ENCODE measurements at places on chromosomes 7 and 10.

DNA sequence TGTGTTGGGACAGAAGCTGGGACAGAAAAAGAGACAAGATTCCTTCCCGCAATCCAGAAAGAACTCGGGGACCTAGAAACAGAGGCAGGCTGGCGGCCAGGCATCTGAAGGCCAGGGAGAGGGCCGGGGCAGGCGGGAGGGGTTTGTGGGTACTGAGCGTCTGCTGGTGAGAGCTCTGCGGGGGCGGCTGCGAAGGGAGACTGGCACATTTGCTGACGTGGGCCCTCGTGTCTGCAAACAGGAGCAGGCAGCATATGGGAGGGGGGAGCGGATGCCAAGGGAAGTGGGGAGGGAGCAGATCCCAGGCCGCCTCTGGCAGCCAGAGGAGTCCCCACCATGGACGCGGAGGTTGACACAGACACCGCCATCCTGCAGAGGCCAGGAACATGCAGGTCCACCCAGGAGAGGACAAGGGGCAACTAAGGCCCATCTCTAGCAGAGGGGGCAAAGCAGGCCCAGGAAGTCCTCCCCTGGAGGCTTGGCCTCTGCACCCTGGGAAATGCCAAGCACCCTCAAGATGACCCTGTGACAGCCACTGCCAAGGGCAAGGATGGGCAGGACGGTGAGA is 32.2 kb downstream of the KCNH2 start:
- no peak for DNase-seq

GRCh38 chr10:119299531-119299930 is 92.2 kb downstream of the GRK5 start:
- no peak for DNase-seq

DNA sequence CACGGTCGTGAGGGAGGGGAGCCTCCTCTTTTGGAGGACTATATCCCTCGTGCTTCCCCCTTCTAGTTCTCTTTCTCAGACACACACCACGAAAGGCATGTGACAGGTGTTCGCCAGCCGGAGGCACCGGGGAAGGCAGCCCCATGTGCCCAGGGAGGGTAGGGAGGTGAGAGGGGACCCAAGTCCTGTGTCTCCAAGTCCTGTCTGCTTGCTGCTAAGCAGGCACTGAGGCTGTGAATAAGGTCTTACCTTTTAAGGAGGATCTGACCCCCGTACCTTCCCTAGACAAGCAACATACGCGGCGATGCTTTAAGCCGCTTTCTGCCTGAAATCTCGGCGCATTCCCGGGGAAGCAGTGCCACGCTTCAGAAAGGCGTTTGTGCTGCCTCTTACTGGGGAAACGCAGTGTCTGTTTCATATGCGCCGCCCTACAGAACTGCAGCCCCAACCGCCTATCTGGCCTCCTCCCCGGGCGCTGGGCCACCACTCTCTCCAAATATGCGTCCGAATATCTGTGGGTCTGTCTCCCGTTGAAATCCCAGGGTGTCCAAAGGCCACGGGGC is 770 bp downstream of the PLXNA4 start:
- peak; percentile 16 for DNase-seq

DNA sequence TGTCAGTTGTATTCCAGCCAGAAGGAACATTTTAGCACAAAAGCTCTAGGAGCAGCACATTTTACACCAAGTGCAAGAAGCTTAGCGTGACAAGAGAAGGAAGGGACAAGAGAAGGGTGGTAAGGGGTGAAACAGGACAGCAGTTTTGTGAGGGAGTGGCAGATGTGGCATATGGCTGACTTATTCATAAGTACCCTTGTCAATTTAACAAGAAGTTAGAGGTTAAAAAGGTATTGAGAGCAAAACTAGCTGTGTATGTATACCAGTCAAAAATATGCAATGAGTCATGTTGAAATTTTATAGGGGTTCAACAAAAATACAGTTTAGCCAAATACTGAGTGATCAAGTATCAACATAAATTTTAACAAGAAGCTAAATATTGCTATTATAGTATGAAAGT is 561.5 kb upstream of the POT1 start:
- DNase-seq = no peak

GRCh38 chr7:4241791-4242190 is 440.3 kb upstream of the FOXK1 start:
- no peak for DNase-seq

GRCh38 chr7:106744563-106745091 is 83.7 kb upstream of the CCDC71L start:
- DNase-seq = no peak

DNA sequence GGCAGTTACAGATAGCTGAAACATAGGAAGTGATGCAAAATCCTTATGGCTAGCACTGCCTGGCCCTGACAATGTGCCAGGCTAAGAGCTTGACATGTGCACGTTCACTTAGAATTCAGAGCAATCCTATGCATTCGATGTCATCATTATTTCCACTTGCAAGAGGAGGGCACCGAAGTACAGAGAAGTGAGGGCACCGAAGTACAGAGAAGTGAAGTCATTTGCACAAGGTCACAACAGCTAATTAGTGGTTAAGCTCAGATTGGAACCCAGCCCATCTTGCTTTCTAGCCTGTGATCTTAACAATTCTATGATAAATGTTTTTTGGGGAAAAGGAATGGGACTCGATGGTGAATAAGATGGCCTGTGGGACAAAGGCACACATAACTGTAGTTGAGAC is 73.4 kb downstream of the ARHGAP22 start:
- DNase-seq = no peak

- no peak for DNase-seq
Measured at GRCh38 chr7:30041526-30042269, 13.5 kb downstream of the PLEKHA8 start.

DNA sequence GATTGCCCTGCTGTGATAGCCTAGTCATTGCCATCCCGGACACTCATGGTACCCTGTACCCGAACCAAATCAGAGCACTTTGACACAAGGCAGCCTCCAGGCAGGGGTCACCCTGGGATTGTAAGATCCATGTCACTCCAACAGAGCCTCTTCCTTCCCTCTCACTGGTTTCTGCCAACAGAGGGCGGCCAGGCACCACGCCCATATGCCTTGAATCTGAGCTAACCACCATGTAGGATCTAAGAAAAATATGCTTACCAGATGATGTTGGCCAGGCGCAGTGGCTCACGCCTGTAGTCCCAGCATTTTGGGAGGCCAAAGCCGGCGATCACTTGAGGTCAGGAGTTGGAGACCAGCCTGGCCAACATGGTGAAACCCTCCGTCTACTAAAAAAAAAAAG is 389.2 kb upstream of the KLF6 start:
- no peak for DNase-seq

- no peak for DNase-seq
Measured at GRCh38 chr7:127900732-127901685, 130.2 kb downstream of the LRRC4 start.

GRCh38 chr10:86179961-86180360 is 186.6 kb downstream of the GRID1 start:
- DNase-seq = no peak

GRCh38 chr10:46539596-46540411 is 16.7 kb downstream of the GPRIN2 start:
- no peak for DNase-seq

DNA sequence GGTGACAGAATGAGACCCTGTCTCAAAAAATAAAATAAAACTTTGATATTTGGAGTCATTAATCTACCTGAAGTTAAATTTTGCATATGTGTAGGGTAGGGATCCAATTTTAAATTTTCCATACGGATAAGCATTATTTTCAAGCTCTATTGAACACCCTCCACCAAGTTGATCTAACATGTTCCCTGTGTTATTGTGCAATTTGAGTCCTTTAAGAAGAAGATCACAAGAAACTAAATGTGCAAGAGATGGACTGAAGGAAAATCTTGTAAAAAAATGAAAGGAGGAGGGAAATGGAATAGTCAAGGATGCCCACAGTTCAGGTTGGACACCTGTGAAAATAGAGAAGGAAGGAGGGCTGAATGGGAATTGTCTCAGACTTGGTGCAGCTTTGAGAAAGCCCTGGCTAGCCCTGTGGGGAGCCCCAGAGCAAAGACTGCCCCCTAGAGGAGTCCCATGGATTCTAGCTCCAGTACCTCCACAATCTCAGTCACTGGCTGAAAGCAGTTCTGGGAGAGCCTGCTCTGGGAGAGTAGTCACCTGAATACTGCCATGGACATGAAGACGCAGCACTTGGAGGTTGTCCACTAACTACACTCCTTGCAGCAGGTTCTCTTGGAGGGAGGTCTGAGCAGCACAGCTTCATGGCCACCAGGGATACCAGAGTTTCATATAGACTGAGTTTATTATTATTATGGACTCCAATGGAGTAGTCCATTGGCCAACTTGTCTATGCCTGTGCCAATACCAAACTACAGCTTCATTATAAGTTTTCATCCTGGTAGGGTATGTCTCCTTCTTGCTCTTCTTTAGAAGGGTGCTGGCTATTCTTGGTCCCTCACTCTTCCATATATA is 5.7 kb upstream of the TIAL1 start:
- no peak for DNase-seq

GRCh38 chr10:120477743-120478141 is 20.7 kb downstream of the PLPP4 start:
- DNase-seq = no peak

GRCh38 chr7:159272739-159273138 is 128.1 kb upstream of the VIPR2 start:
- no peak for DNase-seq

- DNase-seq = no peak
Measured at GRCh38 chr7:100878013-100878412, 3.1 kb downstream of the SRRT start.

DNA sequence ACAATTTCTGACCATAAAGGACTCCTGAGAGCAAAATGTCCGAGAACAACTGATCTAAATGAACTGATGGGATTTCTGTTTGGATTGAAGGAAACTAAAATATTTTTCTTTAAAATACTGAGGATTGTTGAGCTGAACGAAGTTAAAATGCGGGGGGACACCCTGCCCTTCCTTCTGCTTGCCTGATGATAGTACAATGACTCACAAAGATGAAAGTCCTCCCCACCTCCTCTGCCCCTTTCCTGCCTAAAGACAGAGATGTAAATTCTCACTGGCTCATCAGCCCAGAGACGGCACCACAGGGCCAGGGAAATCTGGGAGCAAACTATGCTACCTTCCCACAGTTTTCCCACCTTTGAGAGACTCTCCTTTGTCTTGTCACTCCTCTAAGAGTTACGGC is 180.6 kb downstream of the PHTF2 start:
- no peak for DNase-seq

GRCh38 chr10:62813453-62813852 is 2.7 kb downstream of the EGR2 start:
- DNase-seq = no peak

DNA sequence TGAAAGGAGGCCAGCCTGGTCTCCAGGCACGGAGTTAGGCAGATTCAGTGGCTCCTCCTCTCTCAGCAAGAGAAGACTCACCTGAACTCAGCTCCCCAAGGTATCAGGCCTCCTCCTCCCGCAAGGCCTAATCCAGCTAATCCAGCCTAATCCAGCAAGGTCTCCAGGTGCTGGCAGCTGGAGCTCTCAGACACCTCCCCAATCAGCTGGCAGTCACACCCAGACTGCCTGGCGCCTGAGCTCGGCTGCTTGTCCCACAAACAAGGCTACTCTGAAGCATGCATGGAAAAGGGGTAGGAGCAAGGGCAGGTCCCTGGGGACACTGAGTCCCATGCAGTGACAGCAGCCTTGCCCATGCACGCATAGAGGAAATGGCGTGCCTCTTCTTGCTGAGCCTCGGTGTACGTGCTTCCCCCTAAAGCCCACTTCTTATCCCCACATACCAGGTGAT is 3.3 kb upstream of the OPN4 start:
- DNase-seq = no peak

GRCh38 chr10:83957168-83957947 is 182.0 kb upstream of the GHITM start:
- DNase-seq = no peak

DNA sequence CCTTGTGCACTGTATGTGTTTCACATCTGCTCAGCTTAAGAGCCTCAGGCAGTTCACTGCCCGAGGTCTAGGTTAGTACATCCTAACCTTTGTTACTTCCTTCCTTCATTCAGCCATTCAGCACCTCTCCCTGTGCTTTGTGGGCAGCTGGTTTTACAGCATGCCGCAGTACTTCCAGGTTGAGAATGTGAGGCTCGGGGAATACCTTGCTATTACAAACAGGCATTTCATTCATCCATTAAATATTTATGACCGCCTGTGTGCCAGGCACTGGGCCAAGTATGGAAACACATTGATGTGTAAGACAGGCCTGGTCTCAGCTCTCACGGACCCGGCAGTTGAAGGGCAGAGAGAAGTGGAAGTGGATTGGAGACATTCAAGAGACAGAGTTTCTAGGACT is 82.4 kb downstream of the SHH start:
- DNase-seq = no peak

DNA sequence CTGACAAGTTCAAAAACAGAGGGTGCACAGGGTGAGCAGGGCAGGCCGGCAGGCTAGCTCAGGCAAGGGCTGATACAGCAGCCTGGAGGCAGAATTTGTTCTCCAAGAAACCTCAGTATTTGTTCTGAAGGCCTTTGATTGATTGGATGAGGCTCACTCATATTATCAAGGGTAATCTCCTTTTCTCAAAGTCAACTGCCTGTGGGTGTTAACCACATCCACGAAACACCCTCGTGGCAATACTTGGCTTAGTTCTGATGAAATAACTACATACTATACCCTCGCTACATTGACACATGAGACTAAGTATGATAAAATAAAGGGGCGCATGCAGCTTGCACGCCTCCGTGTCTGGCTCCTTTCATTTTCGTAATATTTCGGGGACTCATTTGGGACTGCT is 4.4 kb upstream of the PPP2R2D start:
- no peak for DNase-seq

- DNase-seq = no peak
Measured at GRCh38 chr10:96395931-96396877, 37.4 kb upstream of the OPALIN start.

GRCh38 chr7:111530356-111530668 is 32.0 kb downstream of the IMMP2L start:
- no peak for DNase-seq

DNA sequence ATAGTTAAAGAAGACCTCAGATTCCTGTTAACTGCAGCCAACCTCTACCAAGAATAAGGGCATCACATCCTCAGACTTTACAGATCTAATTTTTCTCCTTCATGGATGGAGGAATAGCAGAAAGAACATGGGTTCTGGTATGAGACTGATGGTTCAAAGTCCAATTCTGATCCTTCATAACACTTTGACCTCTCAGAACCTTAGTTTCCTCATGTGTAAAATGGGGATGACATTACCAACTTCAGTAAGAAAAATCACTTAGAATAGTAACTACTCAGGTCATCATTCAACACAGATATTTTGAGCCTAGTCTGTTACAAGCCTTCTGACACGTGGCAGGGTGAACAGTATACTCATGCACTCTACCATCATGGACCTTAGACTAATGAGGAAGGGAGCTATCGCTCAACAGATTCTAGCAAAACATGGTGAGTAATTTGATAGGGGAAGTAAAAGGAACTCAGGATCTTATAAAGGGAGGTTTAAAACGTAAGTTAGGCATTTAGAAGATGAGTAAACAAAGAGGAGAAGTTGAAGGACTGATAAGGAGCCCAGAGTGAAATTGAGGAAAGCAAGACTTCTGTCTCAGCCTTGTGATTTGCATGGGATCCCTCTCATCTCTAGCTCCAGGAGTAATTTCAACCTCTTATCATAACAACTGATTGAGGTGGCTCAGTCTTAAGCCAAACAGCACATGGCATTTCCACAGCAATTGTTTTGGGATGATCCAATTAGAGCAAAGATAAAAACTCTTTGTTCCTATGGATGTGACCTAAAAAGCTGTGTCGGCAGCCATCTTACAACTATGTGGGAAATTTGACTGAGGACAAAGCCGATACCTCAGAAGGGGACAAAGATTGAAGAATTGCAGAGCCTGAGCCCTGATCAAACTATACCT is 69.2 kb upstream of the TCF7L2 start:
- DNase-seq = no peak

- no peak for DNase-seq
Measured at GRCh38 chr10:44383749-44384600, 922 bp downstream of the CXCL12 start.

- DNase-seq = no peak
Measured at GRCh38 chr10:132066186-132066585, 440 bp downstream of the JAKMIP3 start.
